ENCODE measurements at places on chromosomes 3 and 15.

DNA sequence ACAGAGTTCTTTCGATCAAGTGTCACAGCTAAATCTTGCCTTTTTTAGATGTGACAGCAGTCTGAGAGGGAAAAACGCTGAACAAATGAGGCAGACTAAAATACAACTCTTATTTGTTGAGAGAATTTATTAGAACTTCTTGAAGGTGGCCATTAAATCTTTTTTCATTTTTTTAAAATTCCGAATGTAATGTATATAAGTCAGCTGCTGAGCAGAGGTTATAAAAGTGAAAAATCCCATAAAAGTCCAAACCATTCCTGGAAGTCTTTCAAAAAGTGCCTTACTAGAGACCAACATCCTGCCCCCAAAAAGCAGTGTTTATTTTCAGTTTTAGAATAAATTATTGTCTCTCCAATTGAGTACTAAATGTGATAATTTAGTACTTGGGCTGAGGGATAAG is 3.1 kb downstream of the TSEN2 start:
- DNase-seq = no peak

- DNase-seq = no peak
Measured at GRCh38 chr3:134038071-134038491, 8.4 kb upstream of the SLCO2A1 start.

- DNase-seq = peak; percentile 60
Measured at GRCh38 chr3:172658344-172659245, 52.3 kb downstream of the NCEH1 start.

- no peak for DNase-seq
Measured at GRCh38 chr3:183401678-183402077, 26.7 kb downstream of the MCF2L2 start.

GRCh38 chr15:71957026-71957425 is 146.7 kb downstream of the NR2E3 start:
- DNase-seq = no peak

GRCh38 chr3:128151758-128152274 is 1.5 kb upstream of the EEFSEC start:
- no peak for DNase-seq

GRCh38 chr3:98343647-98344507 is 9.8 kb upstream of the OR5K4 start:
- peak; percentile 44 for DNase-seq

- no peak for DNase-seq
Measured at GRCh38 chr3:167863811-167864551, 128.5 kb downstream of the SERPINI1 start.
